Lung (tissue), 17 donors: ENCODE measurements at places on chromosomes 2 and 18. TPM values are rescaled to one million over a fixed set of nuclear protein-coding genes. Genes with fewer than 3 reads are reported as not detected.

DNA sequence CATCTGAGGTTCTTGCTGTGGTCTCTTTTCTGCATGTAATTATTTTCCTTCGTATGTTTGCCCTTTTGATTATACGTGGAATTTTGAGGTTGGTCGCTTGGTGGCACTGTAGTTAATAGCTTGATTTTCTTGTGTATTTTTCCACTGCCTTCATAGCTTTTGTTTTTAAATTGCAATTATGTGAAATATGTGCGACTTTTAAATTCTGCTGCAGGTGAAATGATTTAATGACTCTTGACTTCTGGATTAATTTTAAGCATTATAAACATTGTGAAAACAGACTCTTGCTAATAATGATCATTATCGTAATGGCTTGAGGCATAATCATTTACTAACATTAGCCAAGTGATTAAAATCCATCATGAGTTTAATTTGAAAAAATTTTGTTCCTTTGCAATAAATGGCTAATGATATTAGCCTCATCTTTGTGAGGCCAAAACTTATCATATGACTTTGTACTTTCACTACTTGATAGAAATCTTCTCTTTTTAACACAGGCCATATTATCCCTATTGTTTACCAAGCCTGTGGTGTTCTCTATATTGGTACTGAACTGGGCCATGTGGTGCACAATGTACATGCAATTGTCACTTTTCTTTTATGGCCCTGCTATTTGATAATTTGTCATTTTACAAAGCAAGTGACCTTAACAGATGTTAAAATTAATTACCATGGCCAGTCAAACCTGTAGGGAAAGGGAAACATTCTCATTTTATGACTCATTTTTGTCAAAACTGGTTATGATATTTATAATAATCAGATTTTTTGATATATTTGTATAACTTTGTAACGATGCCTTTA, 62.8 kb upstream of the NEUROD1 start:
- H3K4me1 ChIP-seq = no peaks in the 10 kb centered on the region
- H3K4me3 ChIP-seq = no peak overlapping the region
- no peaks in the 10 kb centered on the region for H3K36me3 ChIP-seq
- DNase-seq = peak; percentile 46

- H3K4me3 ChIP-seq = no peak overlapping the region
- H3K27me3 ChIP-seq = no peaks in the 10 kb centered on the region
- peak; percentile 26 for DNase-seq
- no peak overlapping the region for H3K27ac ChIP-seq
- H3K4me1 ChIP-seq = peaks cover 28% of the 10 kb centered on the region
Measured at GRCh38 chr2:23533338-23533695, 148.3 kb downstream of the KLHL29 start.

DNA sequence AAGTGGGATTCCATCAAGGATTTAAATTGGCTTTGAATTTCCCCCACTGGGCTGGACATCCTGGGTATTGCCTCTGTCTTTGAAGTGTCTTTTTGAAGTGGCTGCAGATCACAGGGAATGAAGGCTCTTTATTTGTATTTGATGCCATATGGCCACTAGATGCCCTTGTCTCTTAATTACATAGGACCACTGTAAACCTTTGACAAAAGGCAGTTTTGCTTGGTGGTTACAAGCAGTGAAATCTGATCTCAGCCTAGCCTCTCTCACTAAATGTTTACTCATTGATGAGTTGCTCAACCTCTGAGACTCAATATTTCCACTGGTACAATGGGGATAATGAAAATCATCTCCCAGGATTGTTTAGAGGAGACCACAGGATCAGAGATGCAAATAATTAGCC, 102.2 kb downstream of the INSIG2 start:
- H3K4me3 ChIP-seq = no peak overlapping the region
- no peak for DNase-seq
- H3K36me3 ChIP-seq = no peaks in the 10 kb centered on the region
- no peaks in the 10 kb centered on the region for H3K4me1 ChIP-seq

DNA sequence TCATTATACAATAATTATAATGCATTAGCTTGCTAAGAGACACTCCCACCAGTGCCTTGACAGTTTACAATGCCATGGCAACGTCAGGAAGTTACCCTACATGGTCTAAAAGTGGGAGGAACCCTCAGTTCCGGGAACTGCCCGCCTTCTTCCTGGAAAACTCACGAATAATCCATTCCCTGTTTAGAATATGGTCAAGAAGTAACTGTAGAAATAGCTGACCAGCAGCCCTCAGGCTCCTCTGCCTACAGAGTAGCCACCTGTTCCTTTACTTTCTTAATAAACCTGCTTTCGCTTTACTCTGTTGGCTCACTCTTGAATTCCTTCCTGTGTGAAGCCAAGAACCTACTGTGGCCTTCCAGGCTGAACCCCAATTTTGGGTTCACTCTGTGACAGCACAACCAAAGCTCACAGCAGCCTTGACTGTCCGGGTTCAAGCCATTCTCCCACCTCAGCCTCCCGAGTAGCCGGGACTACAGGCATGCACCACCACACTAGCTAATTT, 20.0 kb upstream of the PTPN2 start:
- H3K4me3 ChIP-seq = no peak overlapping the region
- H3K36me3 ChIP-seq = no peaks in the 10 kb centered on the region
- no peak overlapping the region for H3K27ac ChIP-seq
- peaks cover 19% of the 10 kb centered on the region for H3K4me1 ChIP-seq
- H3K27me3 ChIP-seq = peaks cover 10% of the 10 kb centered on the region
- DNase-seq = peak; percentile 76

DNA sequence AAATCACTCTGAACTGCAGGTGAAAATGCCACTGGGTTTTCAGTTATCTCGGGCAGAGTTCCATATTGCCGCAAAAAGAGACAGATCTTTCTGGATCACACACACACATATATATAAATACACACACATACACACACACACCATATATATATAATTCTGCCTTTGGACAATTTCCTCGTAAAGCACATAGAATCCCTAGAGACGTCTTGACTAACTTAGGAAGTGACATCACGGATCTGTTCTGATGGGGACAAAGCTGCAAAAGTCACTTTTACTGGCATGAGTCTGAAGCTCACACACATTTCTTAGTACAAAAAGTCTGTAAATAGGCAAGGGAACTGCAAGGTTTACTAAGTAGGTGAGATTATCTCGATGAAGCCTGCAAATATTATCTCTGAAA, 28.6 kb upstream of the MBOAT2 start:
- H3K4me1 ChIP-seq = no peaks in the 10 kb centered on the region
- H3K36me3 ChIP-seq = no peaks in the 10 kb centered on the region
- H3K27ac ChIP-seq = no peak overlapping the region
- no peaks in the 10 kb centered on the region for H3K27me3 ChIP-seq
- H3K4me3 ChIP-seq = no peak overlapping the region

DNA sequence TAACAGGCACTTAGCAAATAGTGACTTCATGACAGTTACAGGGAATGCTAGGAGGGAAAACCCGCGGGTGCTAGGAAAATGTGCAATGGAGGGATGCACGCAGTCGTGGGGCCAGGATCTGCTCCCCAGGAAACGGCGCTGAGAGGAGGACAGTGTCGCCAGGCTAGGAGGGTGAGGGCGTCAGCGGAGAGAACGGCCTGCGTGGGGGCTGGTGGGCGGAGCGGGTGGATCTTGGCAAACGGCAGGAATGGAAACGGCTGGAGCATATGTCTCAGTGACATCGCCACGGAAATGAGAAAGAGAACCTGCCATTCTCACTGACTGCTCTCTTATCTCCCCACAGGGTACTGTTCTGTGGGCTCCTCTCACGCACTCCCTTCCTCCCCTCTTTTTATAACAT, 478.5 kb upstream of the ID2 start:
- no peaks in the 10 kb centered on the region for H3K36me3 ChIP-seq
- H3K27ac ChIP-seq = no peak overlapping the region
- H3K27me3 ChIP-seq = no peaks in the 10 kb centered on the region
- DNase-seq = peak; percentile 48
- no peaks in the 10 kb centered on the region for H3K4me1 ChIP-seq

DNA sequence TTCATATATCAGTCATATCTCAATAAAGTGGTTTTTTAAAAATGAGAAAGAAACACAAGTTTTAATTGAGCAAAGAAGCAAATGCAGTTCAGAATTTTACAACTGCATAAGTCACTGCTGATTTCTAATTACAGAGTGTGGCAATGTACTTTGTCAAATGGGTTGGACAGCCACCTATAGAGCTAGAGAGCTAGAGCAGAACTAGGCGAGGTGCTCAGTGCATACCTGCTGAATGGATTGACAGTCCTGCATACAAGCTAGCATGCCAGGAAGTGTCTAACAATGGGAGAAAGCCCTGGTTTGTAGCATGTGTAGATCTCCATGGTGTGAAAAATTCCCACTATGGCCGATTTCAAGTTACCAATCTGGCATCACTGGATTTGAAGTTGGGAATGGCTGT, 106.3 kb upstream of the CDCA7 start:
- no peaks in the 10 kb centered on the region for H3K36me3 ChIP-seq
- peaks cover 7% of the 10 kb centered on the region for H3K4me1 ChIP-seq
- no peak for DNase-seq

GRCh38 chr18:906416-907114, 1.9 kb downstream of the ADCYAP1 start:
- H3K36me3 ChIP-seq = no peaks in the 10 kb centered on the region
- no peak overlapping the region for H3K27ac ChIP-seq
- peak; percentile 24 for DNase-seq
- H3K4me1 ChIP-seq = no peaks in the 10 kb centered on the region
- no peak overlapping the region for H3K4me3 ChIP-seq

- no peak overlapping the region for H3K27ac ChIP-seq
- no peak overlapping the region for H3K4me3 ChIP-seq
- no peaks in the 10 kb centered on the region for H3K27me3 ChIP-seq
- DNase-seq = no peak
- H3K36me3 ChIP-seq = no peaks in the 10 kb centered on the region
- no peaks in the 10 kb centered on the region for H3K4me1 ChIP-seq
Measured at GRCh38 chr2:169225906-169226305, 136.4 kb downstream of the LRP2 start.

DNA sequence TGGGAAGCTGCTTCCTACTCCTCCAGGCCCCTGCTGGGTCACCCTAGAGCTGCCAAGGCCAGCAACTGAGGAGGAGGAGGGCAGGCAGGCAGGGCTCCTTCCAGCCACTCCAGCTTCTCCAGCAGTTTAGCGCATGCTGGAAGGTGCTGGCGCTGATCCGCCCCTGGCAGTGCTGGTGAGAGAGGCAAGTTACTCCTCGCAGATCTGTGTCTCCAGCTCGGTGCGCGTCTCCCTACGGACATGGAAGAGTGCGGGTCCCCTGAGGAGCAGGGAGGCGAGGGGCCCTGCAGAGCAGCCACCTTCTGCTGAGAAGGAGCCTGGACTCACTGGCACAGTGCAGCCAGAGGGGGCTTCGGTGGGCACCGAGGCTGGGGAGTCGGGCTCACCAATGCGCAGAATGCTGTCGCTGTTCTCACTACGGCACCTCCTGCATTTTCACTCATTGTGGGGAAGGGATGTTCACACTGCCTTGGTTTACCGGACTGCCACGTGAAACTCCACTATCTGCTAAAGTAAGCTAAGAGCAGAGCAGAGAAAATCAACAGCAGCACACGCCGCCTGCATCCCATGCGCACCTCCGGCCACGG, 206.0 kb downstream of the HDAC4 start:
- DNase-seq = no peak
- H3K27me3 ChIP-seq = no peaks in the 10 kb centered on the region
- H3K36me3 ChIP-seq = peaks cover 20% of the 10 kb centered on the region

DNA sequence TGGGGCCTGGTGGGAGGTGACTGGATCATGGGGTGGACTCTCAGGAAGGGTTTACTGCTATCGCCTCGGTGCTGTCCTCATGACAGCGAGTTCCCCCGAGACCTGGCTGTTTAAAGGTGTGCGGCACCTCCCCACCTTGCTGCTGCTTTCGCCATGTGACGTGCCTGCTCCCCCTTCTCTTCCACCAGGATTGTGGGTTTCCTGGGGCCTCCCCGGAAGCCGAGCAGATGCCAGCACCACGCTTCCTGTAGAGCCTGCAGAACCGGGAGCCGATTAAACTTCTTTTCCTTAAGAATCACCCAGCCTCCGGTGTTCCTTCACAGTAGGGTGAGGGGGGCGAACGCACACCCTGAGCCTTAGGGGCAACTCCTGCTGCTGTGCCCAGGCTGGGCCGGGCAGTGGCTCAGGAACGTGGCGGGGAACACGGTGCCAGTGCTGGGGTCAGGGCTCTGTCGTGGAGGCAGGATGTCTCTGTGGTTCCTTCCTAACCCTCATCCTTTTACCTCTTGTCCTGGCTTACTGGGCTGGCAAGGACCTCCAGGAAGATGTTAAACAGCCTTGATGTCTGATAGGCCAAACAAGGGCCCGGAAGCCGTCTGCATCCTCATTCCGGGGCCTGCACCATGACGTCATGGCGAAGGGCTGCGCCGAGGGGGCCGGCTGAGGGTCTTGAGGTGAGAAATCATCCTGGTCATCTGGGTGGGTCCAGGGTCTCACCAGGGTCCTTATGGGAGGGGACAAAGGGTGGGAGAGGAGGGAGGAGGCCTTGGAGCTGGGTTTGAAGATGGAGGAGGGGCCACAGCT, 12.7 kb downstream of the NEU4 start:
- H3K36me3 ChIP-seq = no peaks in the 10 kb centered on the region
- DNase-seq = no peak
- H3K4me3 ChIP-seq = no peak overlapping the region
- H3K4me1 ChIP-seq = no peaks in the 10 kb centered on the region
- H3K27me3 ChIP-seq = no peaks in the 10 kb centered on the region

The TUBB8B gene
- total RNA-seq = not detected

The SAG gene
- total RNA-seq = 0.46 TPM

The ALK gene
- total RNA-seq = 0.25 TPM

The SMAD2 gene
- 129 TPM for total RNA-seq

The RBFA gene
- total RNA-seq = 32.1 TPM
